ENCODE measurements at places on chromosomes 16 and 17.

GRCh38 chr17:80967404-80967872 is 24.2 kb upstream of the CHMP6 start:
- no peak for DNase-seq

GRCh38 chr17:8556074-8556473 is 74.5 kb downstream of the MYH10 start:
- DNase-seq, result no peak

GRCh38 chr17:72255481-72255880 is 134.7 kb downstream of the SOX9 start:
- no peak for DNase-seq

DNA sequence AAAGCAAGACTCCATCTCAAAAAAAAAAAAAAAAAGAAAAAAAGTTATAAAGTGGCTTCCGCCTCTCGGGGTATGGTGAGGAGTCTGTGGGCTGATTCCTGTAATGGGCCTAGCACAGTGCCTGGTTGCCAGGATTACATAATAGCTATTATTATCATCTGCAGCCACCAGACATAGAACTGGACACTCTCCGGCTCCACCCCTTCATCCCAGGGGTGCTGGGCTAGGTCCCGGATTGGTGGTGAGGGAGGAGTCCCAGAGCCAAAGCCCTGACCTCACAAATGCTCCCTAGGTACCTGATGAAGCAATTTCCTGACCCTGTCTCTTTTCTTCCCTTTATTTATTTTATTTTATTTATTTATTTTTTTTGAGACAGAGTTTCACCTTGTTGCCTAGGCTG is 11.6 kb upstream of the ADGRG1 start:
- no peak for DNase-seq

DNA sequence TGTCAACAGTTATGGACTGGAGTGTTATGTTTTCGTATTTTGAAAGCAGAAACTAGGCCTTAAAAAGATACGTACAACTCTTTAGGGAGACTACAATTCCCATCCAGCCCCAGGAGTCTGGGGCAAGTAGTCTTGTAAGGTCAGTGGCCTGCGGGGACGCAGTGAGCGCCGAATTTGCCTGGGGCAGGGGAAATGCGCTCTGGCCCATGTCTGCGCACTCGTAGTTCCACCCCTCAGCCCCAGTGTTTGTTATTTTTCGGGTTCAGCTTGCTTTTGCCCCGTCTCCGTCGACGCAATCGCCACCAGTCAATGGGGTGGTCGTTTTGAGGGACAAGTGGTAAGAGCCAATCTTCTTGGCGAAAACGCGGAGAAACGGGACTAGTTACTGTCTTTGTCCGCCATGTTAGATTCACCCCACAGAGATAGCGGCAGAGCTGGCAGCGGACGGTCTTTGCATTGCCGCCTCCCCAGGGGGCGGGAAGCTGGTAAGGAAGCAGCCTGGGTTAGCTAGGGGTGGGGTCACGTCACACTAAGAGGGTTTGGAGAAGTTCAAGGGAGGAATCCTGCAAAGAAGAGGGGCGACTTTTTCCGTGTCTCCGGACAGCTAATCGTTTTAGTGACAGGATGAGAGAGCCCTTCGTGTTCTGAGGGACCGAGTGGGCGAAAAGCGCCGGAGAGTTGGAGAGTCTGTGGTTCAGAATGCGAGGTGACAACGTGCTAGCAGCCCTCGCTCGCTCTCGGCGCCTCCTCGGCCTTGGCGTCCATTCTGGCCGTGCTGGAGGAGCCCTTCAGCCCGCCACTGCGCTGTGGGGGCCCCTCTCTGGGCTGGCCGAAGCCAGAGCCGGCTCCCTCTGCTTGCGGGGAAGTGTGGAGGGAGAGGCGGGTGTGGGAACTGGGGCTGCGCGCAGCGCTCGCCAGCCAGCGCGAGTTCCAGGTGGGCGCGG is 1.1 kb upstream of the BRCA1 start:
- DNase-seq, result no peak

DNA sequence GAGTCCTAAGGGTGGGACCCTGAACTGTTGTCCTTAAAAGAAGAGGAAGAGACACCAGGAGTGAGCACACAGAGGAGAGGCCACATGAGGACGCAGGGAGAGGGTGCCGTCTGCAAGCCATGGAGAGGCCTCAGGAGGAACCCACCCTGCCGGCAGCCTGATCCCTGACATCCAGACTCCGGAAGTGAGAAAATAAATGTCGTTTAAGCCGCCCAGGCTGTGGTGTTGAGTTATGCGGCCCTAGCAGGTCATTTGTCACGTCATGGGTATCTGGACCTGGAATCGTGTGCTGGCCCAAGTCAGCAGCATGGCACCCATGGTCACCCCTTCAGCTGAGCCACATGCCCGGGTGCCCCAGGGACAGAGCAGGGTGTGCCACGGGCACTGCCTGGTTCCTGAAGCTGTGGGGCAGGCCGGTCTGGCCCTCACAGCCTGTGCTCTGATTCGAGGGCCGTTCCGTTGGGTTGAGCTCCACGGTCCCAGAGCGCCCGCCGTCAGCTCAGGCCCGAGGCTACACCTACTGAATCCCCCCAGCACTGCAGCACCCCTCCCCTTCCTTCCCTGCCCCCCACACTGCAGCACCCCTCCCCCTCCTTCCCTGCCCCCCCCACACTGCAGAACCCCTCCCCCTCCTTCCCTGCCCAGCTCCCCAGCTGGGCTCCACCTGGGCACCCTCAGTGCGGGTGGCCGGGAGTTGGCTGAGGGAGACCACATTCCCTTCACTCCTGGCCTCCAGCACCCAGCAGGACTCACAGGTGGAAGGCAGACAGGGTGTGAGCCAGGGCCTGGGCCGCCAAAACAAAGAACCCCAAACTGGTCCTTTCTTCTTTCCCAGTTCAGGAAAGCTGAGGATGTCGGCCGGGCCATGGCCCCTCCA is 2.7 kb upstream of the CCDC57 start:
- no peak for DNase-seq

GRCh38 chr17:80320496-80320895 is 59.8 kb downstream of the RNF213 start:
- DNase-seq, result no peak

DNA sequence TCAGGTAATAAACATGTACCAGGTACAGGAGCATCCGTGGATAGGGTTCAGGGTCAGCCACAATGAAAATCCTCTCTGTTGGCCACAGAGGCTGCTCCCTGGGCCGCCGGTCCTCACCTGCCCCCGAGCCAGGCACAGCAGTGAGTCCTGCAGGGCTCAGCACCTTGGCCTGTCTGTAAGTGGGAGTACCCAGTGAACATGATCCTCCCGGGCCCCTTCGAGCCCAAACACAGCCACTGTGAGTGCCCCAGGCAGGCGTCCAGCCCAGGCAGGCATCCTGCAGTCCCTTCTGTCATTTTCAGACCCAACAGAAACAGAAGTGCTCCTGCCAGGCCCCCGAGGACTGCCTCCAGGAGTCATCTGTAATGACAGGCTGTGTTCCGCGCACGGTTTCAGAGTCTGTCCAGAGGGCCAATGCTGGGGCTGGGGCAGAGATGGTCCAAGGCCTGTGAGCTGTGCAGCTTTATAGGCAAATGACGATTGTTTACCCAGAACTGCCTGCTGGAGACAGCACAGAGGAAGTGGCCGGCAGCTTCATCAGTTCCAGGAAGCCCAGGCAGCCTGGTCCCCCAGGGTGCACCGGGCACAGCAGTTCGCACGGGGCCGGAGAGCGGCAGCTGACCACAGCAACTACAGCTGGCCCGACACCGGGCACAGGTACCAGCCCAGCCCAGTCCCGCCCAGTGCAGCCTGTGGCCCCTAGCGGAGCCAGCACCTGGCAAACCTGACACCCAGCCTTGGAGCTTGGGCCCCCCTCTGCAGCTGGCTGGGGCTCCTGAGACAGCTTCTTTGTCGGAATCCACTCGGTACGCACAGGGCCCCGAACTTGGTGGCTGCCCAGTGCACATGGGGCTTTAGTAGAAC is 13.2 kb downstream of the SLC7A5 start:
- no peak for DNase-seq

DNA sequence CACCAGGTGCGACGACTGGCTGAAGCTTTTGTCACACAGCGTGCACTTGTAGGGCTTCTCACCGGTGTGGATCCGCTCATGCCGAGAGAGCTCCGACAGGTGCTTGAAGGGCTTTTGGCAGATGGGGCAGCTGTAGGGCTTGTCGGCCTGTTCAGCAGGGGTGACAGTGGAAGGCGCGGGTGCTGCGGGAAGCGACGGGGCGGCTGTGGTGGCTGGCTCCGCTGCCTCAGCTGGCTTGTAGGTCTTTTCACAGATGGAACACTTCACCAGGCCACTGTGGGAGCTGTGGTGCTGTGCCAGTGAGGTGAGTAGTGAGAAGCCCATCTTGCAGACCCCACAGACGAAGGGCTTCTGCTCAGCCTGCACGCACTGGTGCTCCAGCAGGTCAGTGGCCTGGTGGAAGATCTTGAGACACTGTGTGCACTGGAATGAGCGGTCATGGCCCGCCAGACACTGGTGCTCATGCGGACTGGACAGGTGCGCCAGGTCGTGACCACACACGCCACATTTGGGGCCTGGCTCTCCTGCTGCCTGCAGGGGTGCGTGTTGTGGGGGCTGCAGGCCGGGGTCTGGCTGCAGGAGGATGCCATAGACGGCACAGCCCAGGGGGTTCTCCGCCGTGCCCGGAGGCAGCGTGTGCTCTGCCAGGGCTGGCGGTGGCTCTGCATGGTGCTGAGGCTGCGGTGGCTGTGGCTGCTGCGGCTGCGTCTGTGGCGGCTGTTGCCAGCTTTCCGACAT is 2.8 kb downstream of the ZNF319 start:
- DNase-seq, result no peak

DNA sequence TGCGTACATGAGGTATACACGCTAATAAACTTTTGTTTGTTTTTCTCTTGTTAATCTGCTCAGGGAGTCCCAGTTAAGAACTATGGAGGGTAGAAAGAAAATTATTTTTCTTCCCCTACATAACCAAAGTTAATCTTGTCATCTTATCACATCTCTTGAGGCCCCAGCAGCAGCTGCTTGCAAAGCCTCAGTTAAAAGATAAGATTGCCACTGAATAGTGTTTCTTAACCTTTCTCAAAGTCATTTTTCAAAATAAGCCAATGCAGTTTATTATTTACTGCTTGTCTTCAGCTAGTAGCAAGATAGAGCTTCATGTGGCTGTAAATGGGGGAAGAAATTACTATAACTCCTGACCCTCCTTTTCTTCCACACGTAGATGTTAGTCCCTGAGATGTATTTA is 21.5 kb upstream of the APOH start:
- DNase-seq, result no peak

- no peak for DNase-seq
Observed at GRCh38 chr16:14035092-14035491, 36.0 kb upstream of the MRTFB start.

- DNase-seq, result no peak
Observed at GRCh38 chr16:71927383-71927782, 32.1 kb downstream of the IST1 start.
